AG10803 (cell line): ENCODE measurements at places on chromosomes 5 and 9.
A peak's percentile ranks its signal among the peaks of the same experiment; 100 is the strongest.

DNA sequence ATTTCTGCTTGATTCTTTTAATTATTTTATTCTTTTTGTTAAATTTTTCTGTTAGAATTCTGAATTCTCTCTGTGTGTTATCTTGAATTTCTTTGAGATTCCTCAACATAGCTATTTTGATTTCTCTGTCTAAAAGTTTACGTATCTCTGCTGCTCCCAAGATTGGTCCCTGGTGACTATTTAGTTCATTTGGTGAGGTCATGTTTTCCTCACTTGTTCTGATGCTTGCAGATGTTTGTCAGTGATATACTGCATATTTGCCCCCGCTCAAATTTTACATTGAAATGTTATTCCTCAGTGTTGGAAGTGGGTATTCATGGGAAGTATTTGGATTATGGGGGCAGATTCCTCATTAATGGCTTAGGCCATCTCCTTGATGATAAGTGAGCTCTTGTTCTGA, 105.3 kb downstream of the PRDM9 start:
- DNase-seq = no peak

DNA sequence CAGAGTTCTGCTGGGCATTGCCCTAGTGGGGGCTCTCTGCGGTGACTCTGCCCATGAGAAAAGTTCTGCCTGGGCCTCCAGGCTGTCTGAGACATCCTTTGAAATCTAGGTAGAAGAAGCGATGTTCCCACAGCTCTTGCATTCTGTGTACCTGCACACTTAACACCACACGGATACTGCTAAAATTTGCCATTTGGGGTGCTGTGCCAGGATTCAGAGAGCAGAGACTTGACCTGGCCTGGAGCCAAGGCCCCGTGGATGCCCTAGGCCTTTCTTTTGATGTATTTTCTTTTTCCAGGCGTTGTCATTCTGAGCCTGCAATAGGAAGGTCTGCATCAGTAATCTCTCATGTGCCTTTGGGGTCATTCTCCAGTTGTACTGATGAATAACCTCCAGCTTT, 89.3 kb upstream of the IL12B start:
- DNase-seq = no peak

- DNase-seq = no peak
These were observed 269.0 kb downstream of the GADD45G start for GRCh38 chr9:89873801-89874200.

DNA sequence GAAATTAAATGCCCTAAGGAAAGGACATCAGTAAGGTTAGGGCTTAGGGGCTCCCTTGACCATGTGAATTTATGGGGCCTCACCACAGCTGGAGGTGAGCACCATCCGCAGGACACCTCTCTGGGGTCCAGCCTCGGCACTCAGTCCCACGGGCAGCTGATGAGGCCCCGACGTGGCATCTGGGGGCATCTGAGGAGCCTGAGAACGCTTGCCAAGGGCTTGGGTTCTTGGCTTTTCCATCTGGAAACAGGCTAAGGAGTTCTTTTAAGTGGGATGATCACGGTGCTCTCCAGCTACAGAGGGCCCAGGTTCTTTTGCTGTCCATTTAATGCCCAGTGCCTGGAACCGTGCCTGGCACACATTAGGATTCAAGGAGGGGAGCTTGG, 3.6 kb downstream of the NKX2-5 start:
- DNase-seq = no peak

GRCh38 chr9:119667916-119668315, 298.7 kb upstream of the BRINP1 start:
- no peak for DNase-seq

DNA sequence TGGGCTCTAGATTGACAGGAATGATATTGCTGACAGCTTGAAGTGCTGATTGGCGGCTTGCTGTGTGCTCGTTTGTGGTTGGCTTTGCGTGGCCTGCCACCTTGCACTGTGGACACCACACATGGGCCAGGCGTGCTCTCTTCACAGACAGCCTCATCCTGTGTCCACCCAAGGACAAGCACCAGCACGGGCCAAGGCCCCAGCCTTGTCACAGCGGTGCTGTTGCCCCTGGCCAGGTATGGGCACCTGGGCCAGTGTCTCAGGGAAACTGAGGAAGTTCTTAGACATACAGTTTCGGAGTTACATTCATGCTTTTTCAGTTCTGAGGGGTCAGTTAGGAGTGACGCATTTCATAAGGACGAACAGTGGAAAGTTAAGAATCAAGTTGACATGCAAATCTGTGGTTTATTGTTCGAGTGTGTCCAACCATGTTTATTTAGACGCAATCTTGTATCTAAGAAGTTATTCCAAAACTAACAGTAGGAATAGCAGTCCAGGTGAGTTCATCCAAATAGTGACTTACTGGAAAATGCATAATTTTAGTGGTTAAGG, 125.9 kb downstream of the EHMT1 start:
- no peak for DNase-seq

GRCh38 chr5:79871364-79872120, 119.5 kb downstream of the MTX3 start:
- no peak for DNase-seq

DNA sequence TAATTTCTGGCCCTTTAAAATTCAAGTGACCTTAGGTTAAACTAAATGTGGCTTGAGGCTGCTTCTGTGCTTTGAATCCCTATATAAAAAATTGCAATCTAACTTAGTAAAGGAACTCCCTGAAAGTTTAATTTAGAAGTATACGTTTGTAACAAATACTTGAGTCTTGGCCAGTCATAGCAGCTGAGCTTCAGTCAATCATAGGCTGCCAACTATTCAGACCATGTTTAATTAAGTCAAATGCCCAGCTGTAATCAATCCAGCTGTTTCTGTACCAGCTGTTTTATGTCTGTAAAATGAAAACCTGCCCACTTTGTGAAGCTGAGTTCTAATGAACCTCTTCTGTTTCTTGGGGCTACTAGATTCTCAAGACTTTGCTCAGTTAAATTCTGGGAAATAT, 760.1 kb downstream of the MAT2B start:
- DNase-seq = no peak

- DNase-seq = no peak
These were observed 8.1 kb upstream of the CYSTM1 start for GRCh38 chr5:140166911-140167310.

DNA sequence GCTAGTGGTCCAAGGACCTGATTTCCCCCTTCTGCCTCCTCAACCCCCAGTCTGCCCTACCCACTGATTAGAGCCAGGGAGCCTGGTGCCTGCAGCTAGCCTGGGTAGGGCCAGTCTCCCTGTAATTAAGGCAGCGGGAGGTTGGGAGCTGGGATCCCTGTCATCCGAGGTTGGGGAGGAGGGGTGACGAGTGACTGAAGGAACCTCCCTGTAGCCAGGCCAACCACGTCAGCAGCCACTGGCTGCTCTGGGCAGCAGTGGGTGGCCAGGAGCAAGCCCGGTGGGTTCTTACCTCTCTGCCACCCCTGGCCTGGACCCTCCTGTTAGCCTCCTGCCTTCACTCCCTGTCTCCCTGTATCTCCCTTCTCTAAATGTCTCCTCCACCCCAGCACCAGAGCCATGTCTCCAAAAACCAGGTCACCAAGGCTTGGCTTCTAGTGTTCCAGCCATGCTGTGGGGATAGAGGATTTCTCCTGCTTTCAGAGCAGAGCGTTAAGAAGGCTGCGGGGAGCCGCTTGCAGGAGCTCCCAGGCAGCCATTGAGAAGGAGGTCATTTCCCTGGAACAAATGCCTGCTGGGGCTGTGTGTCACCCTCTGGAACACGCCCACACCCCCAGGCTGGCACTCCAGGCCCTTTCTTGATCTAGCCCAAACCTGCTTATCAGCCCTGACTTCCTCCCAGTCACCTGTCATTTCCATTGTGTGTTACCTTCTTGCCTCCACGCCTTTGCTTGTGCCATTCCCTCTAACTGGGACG, 65.0 kb upstream of the GGTA1 start:
- no peak for DNase-seq

DNA sequence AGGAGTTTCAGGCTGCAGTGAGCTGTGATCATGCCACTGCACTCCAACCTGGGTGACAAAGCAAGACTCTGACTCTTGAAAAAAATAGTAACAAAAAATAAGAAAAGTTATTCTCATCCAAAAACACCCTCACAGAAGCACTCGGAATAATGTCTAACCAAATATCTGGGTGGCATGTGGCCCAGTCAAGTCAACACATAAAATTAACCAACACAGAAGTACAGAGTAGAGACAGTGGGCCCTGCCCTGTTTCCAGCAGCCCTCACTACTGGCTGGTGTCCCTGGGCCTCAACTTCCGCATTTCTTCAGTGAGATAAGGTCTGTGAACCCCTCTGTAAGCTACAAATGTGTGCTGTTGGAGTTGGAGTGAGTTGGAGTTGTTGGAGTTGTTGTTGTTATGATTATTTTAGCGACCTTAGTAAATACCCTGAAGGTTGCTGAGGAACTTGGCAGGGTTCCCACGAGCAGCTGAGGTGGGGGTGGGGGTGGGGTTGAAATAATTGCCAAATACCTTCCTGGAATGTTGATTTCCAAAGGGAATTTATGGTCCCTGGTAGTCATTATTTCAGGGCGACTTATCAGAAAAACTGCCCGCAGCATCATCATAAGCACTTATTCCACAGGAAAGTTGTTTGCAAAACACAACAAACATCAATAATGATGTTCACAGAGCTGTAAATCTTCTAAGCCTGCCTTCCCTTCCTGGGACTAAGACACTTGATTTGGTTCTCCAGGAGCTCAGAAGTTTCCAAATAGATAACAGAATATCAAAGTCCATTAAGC, 30.2 kb downstream of the C5orf15 start:
- no peak for DNase-seq

DNA sequence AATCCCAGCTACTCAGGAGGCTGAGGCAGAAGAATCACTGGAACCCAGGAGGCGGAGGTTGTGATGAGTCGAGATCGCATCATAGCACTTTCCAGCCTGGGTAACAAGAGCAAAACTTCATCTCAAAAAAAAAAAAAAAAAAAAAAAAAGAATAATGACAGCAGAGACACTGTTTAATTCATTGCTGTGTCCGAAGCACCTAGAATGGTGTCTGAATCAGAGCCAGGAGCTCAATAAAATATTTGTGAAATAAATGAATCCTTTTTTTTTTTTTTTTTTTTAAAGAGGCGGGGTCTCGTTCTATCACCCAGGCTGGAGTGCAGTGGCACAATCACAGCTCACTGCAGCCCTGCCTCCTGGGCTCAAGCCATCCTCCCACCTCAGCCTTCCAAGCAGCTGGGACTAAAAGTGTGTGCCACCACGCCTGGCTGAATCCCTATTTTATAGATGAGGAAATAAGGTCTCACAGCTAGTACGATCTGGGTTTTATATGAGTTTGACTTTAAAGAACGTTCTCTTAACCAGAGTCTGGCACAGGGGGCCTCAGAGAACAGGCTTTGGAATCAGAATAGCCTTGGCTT, 47.8 kb downstream of the THOC3 start:
- peak; percentile 23 for DNase-seq

DNA sequence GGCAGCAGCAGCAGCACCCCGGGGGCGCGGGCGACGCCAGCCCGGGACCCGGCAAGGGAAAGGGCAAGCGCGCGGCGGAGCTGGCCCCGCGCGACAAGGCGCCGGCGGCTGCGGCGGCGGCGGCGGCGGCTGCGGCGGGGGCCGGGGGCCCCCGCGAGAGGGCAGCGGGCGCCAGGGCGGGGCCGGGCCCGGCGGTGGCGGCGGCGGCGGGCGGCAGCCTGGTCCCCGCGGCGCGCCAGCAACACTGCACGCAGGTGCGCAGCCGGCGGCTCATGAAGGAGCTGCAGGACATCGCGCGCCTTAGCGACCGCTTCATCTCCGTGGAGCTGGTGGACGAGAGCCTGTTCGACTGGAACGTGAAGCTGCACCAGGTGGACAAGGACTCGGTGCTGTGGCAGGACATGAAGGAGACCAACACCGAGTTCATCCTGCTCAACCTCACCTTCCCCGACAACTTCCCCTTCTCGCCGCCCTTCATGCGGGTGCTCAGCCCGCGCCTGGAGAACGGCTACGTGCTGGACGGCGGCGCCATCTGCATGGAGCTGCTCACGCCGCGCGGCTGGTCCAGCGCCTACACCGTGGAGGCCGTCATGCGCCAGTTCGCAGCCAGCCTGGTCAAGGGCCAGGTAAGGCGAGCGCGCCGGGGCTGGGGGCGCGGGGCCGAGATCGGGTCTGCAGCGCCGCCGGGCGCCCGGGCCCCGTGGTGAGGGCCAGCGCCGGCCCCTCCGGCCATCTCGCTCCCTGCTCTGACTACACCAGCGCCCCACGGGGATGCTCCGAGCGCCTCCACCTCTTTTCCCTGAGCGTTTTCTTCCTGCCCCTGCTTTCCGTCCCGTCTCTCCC, at the start of gene UBE2QL1:
UBE2QL1 (plus strand) TSS at position 238 of the 843 bp plus-strand sequence; CDS start at position 273, 35 bp downstream.
- DNase-seq = no peak
